ENCODE measurements at places on chromosomes 12 and 14.

- no peak for DNase-seq
These were observed 15.2 kb upstream of the CCDC175 start for GRCh38 chr14:59591641-59592370.

- no peak for DNase-seq
These were observed 13.4 kb upstream of the TAS2R43 start for GRCh38 chr12:11105546-11105945.

DNA sequence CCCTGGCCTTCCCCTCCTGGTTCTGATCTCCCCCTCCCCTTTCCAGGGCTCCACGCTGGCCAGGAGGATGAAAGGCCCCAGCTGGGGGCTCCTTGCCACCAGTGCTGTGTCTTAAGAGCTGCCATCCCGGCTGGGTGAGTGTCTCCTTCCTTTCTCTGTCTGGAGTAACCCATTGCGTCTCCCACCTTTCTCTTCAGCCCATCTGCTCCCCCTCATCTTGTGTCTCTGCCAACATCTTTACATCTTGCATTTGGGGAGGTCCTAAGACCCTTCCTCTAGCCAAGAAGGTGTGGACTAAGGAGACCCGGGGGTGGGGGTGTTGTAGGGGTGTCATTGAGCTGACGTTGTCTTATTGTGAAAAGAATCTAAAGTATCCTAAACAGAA, 505 bp downstream of the BCL2L2 start:
- DNase-seq: no peak

DNA sequence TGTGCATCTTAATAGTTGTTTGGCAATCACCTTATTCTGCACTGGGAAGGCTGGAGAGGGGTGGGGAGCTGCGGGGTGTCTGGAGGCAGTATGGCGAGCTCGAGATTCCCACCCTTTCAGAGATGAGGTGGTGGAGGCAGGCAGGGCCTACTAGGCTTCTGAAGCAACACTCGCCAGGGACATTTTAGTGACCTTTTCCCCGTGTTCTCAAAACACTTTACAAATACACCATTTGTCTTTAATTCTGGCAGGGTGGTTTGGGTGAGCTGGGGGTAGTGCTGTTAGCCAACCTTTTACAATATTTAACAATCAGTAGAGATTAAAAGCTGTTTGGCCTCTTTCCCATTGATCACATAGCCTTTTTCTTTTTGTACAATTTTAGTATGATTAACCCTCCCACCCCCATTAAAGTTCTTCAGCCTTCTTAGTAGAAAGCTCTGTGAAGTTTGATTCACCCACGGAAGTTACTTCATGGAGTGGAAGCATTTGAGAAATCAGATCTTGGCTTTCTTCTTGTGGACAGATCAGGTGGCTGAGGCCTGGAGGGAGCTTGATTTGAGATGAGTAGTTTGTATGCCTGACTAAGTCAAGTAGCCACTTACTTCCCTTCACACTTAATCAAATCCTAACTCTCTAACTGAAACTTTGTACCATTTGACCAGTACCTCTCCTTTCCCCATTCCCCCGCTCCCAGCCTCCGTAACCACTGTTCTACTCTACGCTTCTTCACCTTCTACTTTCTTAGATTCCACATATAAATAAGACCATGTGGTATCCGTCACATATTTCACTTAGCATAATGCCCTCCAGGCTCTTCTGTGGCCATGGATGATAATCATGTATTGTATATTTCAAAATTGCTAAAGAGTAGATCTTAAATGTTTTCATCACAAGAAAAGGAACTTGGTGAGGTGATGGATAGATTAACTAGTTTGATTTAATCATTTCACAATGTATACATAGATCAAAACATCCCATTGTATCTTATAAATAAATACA, 41.0 kb downstream of the TRAF3 start:
- no peak for DNase-seq

- peak; percentile 67 for DNase-seq
These were observed 131.6 kb downstream of the KSR2 start for GRCh38 chr12:117836999-117837736.

- no peak for DNase-seq
These were observed 5.7 kb downstream of the NIN start for GRCh38 chr14:50825307-50825706.

DNA sequence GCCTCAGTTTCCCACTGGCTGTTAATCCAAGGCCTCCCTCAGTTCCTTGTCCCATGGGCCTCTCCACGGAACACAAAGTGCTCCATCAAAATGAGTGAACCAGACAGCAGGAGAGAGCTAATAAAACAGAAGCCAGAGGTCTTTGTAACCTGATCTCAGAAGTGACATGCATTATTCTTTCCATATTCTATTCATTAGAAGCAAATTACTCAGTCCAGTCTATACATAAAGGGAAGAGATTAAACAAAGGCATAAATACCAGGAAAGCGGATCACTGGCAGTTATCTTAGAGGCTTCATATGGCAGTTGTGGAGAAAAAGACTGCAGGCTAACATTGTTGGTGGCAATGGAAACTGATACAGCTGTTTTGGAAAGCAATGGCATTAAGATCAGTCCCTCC, 170.6 kb upstream of the GARIN6 start:
- no peak for DNase-seq

DNA sequence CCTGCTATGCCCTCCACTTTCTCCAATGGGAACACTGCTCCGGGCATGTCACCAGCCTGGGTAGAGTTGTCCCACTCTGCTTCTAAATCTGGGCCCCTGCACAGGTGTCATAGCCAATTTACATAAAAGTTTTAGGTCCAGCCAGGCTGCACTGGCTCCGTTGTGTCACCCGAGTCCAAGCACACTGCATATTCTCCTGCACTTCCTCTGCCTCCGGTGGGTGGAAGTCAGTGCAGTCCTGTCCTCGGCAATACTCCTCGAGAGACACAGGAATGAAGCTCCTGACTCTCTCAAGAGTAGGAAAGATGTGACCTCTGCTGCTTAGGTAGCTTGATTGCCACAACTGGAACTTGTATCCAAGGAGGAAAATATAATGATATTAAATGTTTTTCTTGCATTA, 15.2 kb downstream of the SLC8A3 start:
- no peak for DNase-seq

DNA sequence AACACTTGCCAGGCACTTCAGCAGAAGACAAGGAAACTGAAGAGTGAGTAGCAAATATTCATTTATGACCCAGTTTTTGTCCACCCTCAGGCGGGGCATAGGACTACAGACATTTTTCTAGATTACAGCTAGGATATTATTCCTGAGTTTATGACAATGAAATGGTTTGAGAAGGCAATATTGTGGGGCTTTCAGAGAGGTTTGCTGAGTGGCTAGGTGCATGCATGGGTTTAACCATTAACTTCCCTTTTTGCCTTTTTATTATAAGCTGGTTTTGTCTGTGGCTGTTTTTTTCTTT, 104.0 kb upstream of the BCAT1 start:
- no peak for DNase-seq

- no peak for DNase-seq
These were observed 31.9 kb upstream of the IFNG-AS1 start for GRCh38 chr12:67957383-67957782.

- no peak for DNase-seq
These were observed 9.0 kb upstream of the CCER1 start for GRCh38 chr12:90963946-90964345.

DNA sequence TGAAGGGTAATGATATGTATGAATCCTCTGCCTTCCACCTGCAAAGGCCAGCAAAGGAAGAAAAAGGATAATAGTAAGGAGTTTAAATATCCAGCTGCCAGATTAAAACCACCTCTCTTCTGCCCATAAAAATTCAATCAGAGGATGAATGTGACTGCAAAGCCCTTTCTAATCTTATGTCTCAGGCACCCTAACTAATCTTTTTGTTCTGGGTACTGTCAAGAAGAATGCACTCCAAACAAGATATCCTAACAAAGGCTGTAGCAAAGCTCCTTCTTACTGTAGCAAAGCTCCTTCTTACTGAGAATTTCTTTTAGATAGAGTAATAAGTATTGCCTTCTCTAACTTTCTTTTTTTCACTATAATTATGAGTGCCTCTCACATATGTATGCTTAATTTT, 91.8 kb downstream of the ST8SIA1 start:
- DNase-seq: no peak

DNA sequence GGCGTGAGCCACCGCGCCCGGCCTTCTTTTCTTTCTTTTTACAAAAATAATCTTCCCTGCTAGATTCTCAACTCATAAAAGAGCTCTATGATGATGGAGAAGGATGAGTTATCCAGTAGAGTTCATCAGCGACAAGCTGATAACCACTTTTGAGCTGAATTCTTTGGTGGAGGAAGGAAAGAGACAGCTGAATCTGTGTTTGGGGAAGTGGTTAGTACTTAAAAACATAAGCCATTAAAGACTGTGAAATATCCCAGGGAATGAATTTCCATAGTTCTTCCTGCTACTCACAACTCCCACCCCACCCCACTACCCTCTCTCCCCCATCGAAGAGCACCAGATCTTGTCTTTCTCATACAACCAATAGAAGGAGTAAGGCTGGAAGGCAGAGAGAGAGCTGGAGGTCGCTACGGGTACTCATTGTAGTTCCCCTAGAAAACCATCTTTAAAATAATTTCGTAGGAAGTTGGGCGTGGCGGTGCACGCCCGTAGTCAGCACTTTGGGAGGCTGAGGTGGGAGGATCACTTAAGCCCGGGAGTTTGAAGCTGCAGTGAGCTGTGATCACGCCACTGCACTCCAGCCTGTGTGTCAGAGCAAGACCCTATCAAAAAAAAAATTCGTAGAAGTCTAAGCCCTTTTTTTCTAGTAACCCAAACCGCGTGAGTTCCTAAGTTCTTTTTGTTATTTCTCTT, 647 bp upstream of the ESPL1 start:
- DNase-seq: no peak

DNA sequence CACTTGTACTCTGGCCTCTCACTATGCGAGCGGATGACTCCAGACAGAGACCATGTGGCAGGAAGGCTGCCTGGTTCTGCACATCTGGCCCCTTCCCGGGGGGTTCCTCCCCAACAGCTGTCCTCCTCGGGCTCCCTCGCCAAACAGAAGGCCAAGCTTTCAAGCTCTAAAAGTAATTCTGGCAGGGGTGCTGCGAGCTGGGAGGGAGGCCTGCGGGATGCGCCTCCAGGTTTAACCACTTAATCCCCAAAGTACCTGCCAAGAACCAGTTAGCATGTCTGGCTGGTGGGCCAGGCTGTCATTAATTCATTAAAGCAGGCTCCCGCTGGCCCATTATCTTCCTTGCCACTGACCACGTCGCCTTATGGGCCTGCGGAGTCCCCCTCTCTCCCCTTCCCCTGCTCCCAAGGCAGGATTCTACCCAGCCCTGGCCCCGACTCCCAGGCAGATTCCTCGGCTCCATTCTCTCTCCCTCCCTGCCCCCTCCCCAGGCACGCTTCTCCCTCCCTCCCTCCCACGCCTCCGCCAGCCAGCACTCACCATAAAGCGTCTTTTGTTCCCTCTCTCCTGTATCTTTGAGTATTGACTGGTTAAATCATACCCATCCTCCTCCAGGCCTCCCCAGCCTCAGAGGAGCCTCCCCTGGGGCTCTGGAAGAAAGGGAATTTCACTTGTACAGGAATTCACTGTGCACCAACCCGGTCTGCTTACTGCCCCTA, 4.9 kb downstream of the HRK start:
- no peak for DNase-seq

- no peak for DNase-seq
These were observed 89.8 kb downstream of the ACSS3 start for GRCh38 chr12:81167694-81168093.

DNA sequence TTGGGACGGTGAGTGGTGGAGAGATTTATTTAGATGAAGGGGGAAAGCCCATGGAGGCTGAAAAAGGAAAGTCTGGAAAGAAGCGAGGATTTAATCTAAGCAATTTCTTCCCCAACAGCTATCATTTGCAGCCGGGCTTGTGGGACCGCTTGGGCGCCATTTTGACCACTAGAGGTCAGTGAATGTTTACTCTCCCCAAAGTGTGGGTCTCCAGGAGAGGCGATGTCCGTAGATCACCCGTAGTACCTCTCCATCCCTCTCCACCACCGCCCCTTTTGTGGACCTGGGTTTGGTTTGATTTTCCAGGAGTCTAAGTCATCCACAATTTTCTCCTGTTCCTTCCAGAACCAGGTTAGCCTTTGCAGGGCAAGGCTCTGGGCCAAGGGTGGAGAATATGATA, 91.2 kb upstream of the PARP11 start:
- DNase-seq: no peak

- no peak for DNase-seq
These were observed 19.8 kb upstream of the TESC start for GRCh38 chr12:117118838-117119591.

DNA sequence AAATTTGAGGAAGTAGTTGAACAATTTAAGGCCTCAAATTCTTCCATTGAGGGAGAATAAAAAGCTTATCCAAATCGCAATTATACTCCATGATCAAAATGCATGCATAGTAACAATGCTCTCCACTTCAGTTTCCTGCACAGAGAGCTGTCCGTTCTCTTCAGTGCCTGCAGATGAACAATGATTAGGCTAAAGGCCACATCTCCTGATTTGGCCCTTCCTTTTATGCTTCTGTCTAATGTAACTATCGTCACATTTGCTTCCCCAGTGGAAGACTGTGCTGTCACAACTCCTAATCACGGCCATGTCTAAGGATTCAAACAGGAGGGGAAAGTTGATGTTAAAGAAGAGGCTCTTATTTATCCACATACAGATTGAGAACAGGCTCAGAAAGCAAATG, 113.6 kb upstream of the NPAS3 start:
- no peak for DNase-seq

- DNase-seq: no peak
These were observed 121.9 kb upstream of the FKBP4 start for GRCh38 chr12:2672863-2673262.

DNA sequence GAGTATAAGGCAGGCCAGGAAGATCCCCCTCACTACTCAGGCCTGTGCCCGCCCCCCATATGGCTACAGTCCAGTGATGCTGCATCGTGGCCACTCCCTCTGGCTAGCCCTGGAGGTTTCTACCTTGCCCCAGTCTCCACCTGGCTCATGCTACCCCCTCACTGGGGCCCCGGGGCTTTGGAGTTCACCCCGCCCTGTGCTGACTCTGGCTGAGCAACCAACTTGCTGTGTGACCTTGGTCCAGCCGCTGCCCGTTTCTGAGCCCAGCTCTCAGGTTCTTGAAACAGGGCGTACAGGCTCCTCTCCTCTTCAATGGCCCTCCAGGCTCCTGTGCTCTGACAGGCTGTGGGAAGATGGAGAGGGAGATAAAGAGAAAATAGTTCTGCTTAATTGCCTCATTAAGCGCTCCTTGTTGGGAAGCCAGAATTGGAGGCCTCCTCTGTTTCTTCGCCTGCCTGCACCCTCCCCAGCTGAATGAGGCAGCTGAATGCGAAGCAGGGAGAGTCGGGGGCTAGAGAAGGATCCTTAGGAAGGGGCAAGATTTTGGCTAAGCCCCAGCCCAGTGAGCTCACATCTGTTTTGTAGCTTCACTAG, 138.2 kb upstream of the NCOR2 start:
- DNase-seq: no peak

GRCh38 chr12:118358612-118359540, 13.8 kb downstream of the TAOK3 start:
- DNase-seq: no peak

- no peak for DNase-seq
These were observed 18.8 kb upstream of the P2RX4 start for GRCh38 chr12:121191151-121191550.

DNA sequence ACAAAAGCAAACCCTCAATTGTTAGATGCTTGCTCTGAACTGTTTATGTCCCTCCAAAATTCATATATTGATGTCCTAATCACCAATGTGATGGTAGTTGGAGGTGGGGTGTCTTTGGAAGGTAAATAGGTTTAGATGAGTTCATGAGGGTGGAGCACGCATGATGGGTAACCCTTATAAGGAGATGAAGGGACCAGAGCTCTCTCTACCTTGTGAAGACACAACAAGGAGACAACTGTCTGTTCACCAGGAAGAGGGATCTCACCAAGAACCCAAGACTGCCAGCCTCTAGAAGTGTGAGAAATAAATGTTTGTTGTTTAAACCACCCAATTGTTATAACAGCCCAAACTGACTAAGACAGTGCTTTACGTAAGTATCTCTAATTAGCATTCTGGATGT, 27.0 kb downstream of the DHRS2 start:
- no peak for DNase-seq
